ENCODE measurements at places on chromosomes 16 and 17.

- H3K27me3 ChIP-seq = no peaks in the 10 kb centered on the region
- no peaks in the 10 kb centered on the region for H3K4me1 ChIP-seq
- DNase-seq = no peak
- no peak overlapping the region for H3K4me3 ChIP-seq
- H3K36me3 ChIP-seq = no peaks in the 10 kb centered on the region
Measured at GRCh38 chr17:56880571-56880970, 33.3 kb downstream of the TRIM25 start.

GRCh38 chr16:80347900-80348299, 192.9 kb upstream of the DYNLRB2 start:
- H3K4me1 ChIP-seq = no peaks in the 10 kb centered on the region
- H3K4me3 ChIP-seq = no peak overlapping the region
- DNase-seq = no peak
- H3K36me3 ChIP-seq = no peaks in the 10 kb centered on the region
- no peaks in the 10 kb centered on the region for H3K27me3 ChIP-seq

DNA sequence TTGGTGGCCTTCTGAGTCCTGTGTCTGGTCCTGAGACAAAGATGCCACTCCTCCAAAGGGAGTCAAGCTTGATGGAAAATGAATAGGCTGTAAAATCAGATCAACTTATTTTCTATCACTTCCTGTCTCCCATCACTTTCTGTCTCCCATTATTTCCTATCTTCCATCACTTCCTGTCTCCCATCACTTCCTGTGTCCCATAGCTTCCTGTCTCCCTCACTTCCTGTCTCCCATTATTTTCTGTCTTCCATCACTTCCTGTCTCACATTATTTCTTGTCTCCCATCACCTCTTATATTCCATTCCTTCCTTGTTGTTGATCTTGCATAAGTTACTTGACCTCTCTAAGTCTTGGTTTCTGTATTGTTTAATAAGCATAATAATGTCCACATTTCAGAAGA, 418.5 kb upstream of the EEF2KMT start:
- H3K27me3 ChIP-seq = no peaks in the 10 kb centered on the region
- H3K36me3 ChIP-seq = no peaks in the 10 kb centered on the region
- peak overlapping the region; percentile 2 for H3K27ac ChIP-seq

- H3K27me3 ChIP-seq = no peaks in the 10 kb centered on the region
- H3K4me3 ChIP-seq = no peak overlapping the region
- H3K4me1 ChIP-seq = peaks cover 14% of the 10 kb centered on the region
- H3K27ac ChIP-seq = no peak overlapping the region
- H3K36me3 ChIP-seq = peaks cover 10% of the 10 kb centered on the region
Measured at GRCh38 chr17:29578626-29579485, 10.4 kb downstream of the TP53I13 start.

GRCh38 chr16:9395958-9396359, 304.5 kb downstream of the HAPSTR1 start:
- no peaks in the 10 kb centered on the region for H3K4me1 ChIP-seq
- no peak overlapping the region for H3K27ac ChIP-seq
- H3K27me3 ChIP-seq = peaks cover 12% of the 10 kb centered on the region
- H3K4me3 ChIP-seq = no peak overlapping the region

DNA sequence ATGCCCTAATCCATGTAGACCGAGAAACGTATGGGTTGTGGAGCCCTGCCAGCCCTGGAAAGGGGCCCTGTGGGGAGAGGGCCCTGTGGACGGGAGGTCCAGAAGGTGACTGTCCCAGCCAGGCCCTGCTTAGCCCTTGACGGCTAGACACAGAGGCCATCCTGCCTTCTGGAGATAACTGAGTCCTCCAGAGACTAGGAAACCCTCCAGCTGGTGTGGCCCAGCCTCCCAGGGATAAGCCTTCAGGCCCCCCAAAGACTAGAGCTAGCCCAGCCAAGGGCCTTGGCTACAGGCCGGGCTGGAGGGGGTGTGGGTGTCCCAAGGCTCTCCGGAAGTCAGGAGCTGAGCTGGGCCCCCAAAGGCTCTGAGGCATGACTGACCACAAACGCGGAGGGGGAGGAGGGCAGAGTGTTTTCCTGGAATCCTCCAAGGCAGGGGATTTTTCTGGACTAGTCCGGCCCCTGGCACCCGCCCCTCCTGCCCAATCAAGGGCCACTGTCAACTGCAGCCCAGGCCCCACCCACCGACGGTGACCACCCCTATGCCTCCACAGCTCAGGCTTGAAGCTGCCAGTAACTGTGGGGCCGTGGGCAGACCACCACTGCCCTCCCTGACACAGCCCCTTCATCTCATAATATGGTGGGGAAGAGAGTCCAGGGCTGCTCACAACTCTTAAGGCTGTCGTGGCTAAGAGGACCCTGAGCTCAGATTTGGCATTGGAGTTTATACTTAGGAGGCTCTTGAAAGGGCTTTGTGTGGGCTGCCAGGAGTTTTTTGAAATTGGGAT, 885 bp upstream of the VASN start:
- no peak overlapping the region for H3K27ac ChIP-seq
- DNase-seq = no peak
- H3K36me3 ChIP-seq = no peaks in the 10 kb centered on the region
- H3K4me3 ChIP-seq = no peak overlapping the region
- peaks cover 42% of the 10 kb centered on the region for H3K4me1 ChIP-seq

DNA sequence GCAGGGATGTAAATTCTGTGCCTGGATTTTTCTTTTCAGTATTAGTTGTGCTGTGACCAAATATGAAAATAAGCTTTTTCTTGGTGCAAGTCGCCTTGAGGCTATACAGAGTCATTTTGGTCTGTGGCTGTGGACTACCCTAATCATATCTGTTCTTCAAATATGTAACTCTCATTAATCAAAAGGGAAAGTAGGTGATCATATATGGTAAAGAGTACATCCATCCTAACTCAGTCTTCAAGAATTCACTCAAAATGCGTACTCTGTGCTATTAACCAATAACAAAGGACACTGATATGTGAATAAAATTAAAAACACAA, 2.6 kb downstream of the CPD start:
- no peak overlapping the region for H3K4me3 ChIP-seq
- H3K27ac ChIP-seq = no peak overlapping the region
- peaks cover 8% of the 10 kb centered on the region for H3K36me3 ChIP-seq
- DNase-seq = no peak
- peaks cover 9% of the 10 kb centered on the region for H3K4me1 ChIP-seq
- H3K27me3 ChIP-seq = no peaks in the 10 kb centered on the region

DNA sequence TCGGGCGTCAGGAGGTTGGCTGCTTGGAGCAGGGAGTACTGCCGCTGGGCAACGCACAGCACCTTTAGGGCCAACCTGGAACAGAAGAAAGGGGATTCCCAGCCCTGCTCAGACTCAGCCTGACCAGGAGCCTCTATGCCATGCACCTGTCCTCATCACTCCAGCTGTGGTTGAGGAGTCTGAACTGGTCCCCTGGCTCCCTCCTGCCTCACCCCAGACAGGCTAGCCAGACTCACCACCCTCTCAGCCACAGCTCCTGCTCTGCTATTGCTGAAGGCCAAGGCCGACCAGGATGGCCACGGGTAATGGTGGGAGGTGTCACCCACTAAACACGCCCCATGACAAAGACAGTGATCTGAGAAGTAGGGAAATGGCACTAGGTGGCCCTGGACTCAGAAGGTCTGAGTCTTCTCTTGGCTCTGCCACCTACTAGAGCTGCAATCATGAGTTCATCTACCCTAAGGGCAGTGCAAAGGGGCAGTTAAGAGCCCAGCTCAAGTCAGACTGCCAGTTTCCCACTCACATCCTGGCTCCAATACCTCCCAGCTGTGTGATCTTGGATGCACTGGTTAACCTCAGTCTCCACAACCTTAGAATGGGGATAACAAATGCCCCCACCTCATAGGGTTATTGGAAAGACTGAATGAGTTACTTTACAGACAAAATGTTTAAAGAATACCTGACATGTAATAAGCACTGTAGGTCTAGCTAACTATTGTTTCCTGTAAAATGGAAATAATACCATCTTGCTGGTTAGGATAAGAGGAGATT, 13.8 kb upstream of the GFAP start:
- H3K4me1 ChIP-seq = no peaks in the 10 kb centered on the region
- DNase-seq = no peak
- H3K4me3 ChIP-seq = no peak overlapping the region
- no peaks in the 10 kb centered on the region for H3K27me3 ChIP-seq
- peaks cover 56% of the 10 kb centered on the region for H3K36me3 ChIP-seq

DNA sequence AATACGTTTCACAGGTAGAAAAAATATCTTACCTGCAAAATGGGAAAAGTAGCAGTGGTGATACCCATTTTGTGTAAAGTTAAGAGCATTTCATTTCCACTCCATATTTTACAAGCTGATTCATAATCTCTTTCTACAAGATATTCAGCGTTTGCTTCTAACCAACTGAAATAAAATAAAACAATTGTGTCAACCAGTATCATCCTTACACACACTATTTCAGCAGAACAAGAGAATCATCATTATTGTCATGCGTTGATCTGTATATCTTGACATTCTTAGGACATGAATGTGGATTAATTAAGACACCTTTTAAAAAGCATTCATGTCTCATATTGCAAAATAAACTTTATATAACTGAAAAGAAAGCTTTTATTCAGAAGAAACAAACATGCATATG, 69.8 kb downstream of the BRIP1 start:
- no peak overlapping the region for H3K4me3 ChIP-seq
- peaks cover 18% of the 10 kb centered on the region for H3K36me3 ChIP-seq
- DNase-seq = no peak
- H3K4me1 ChIP-seq = no peaks in the 10 kb centered on the region
- H3K27ac ChIP-seq = no peak overlapping the region
- no peaks in the 10 kb centered on the region for H3K27me3 ChIP-seq

DNA sequence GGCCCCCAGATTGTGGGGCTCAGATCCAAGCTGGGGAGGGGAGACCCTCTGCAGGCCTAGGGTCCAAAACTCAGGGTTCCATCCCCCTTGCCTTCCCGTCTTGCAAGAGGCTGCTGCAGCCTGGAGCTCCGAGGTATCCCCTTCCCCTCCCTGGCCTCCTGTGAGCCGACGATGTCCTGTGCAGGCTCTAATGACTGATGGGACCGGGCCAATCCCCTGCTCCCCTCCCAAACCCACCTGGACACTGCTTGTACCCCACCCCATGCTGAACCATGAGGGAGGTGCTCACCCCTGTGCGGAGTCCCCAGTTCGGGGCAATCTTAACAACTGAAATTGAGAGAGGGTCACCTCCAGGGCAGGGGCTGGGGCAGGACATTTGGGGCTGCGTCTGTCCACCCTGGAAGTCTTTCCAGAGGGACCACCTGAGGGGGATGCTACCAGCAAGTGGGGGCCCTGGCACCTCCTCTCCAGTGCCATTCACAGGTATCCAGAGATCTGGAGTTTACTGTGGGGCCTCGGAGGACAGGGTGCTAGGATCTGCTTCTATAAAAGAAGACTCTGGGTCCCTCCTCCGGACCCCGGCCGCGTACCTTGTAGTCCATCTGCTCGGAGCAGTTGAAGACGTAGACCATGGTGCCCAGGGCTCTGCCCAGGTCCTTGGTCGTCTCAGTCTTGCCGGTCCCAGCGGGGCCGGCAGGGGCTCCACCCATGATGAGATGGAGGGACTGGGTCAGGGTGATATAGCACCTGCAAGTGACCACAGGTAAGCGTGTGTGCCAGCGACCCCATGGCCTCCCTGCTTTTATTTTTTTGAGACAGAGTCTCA, 77.3 kb downstream of the DNAH17 start:
- no peak overlapping the region for H3K4me3 ChIP-seq
- H3K4me1 ChIP-seq = no peaks in the 10 kb centered on the region
- H3K36me3 ChIP-seq = no peaks in the 10 kb centered on the region
- no peak for DNase-seq
- no peak overlapping the region for H3K27ac ChIP-seq

GRCh38 chr16:54405478-54405877, 118.9 kb upstream of the IRX3 start:
- H3K27ac ChIP-seq = no peak overlapping the region
- DNase-seq = no peak
- no peaks in the 10 kb centered on the region for H3K27me3 ChIP-seq
- no peaks in the 10 kb centered on the region for H3K4me1 ChIP-seq
- H3K4me3 ChIP-seq = no peak overlapping the region

GRCh38 chr16:35751191-35751941, 2292.0 kb downstream of the TP53TG3F start:
- no peak for DNase-seq
- H3K36me3 ChIP-seq = no peaks in the 10 kb centered on the region
- no peaks in the 10 kb centered on the region for H3K4me1 ChIP-seq
- no peak overlapping the region for H3K27ac ChIP-seq
- no peaks in the 10 kb centered on the region for H3K27me3 ChIP-seq

DNA sequence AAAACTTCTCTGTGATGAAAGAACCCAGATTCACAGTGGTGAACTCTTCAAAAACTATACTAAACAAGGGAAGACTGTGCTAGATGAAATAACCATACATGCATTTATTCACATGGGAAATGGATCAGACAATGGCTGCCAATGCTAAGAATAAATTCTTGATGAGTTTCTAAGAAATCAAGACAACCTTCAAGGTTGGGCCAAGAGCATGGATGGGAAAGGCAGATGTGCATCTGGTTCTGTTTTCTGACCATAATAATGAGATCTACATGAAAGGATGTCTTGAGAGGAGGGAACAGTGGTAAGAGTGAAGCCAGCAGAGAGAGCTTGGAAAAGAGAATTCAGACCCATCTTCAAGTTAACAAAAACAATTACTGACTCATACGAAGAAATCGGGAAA, 31.4 kb downstream of the ANKRD11 start:
- no peaks in the 10 kb centered on the region for H3K36me3 ChIP-seq
- peaks cover 13% of the 10 kb centered on the region for H3K4me1 ChIP-seq
- peak overlapping the region; percentile 73 for H3K27ac ChIP-seq
- no peak overlapping the region for H3K4me3 ChIP-seq

DNA sequence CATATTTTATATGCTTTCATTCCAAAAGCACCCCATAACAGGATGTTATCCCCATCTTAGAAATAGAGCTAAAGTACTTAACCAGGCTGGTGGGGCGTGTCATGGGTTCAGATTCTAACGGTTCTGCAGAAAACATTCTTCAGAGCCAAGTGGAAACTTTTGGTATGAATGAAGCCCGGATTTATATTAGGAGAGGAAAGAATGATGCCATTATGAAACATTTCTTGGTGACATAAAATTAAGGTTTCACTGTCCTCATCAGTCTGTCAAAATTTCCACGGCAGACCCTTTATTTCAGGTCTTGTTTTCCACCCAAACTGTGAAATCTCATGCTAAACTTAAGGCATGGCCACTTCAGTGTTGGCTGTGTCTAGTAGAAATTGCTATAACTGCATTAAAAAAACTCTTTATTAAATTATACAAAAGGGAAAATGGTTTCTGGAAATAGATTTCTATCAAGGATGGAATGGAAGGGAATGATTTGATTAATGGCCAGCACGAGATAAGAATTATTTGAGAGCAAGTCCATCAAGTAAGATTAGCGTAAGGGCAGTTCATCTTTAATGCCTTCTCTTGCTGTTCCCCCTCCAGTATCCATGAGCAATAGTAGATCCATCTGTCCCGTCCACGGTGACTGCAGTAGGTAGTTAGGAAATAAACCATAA, 11.7 kb downstream of the PRKCA start:
- DNase-seq = no peak
- H3K4me3 ChIP-seq = no peak overlapping the region
- no peaks in the 10 kb centered on the region for H3K27me3 ChIP-seq
- no peaks in the 10 kb centered on the region for H3K4me1 ChIP-seq

Data from HCT116 (cell line).